ENCODE measurements at places on chromosomes 5 and 9. TPM values are rescaled to one million over a fixed set of nuclear protein-coding genes. Genes with fewer than 3 reads are reported as not detected.

ANAPC2 gene
- total RNA-seq = 57.0 TPM

MUSK gene
- total RNA-seq = not detected

CNTFR gene
- total RNA-seq = not detected

NXNL2 gene
- total RNA-seq = not detected

OXCT1 gene
- total RNA-seq = 117 TPM

SLC36A2 gene
- not detected for total RNA-seq

CCDC187 gene
- total RNA-seq = not detected

SLC6A3 gene
- total RNA-seq = not detected

OR1Q1 gene
- not detected for total RNA-seq

COL23A1 gene
- 0.28 TPM for total RNA-seq

C8G gene
- total RNA-seq = 0.96 TPM

- DNase-seq = no peak
Measured at GRCh38 chr5:81007637-81008027, 47.5 kb downstream of the RASGRF2 start.

DNA sequence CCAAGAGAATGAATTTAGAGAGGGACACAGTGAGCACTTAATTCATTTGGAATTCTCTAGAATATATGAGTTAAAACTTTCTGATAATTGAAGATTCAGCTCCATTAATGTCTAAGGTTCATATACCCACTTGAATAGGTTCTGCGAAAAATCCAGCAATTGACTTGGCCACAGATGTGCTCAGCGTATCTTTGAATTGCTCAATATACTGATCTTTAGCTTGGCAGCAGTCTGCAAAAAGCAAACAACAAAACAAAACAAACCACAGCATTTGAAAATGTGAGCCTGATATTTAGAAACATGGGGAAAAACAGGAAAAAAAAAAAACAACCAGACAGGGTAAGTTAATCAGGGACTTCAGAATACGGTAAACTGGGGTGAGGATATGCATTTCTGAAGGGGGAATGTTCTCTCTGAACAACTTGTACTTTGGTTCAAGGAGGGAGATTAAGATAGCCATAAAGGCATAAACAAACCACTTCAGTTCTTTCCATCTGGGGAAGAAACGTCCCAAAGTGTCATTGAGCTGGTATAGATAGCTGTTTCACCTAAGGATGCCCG, 21.4 kb downstream of the AGXT2 start:
- no peak for DNase-seq

- no peak for DNase-seq
Measured at GRCh38 chr9:109286571-109286977, 34.3 kb downstream of the EPB41L4B start.

DNA sequence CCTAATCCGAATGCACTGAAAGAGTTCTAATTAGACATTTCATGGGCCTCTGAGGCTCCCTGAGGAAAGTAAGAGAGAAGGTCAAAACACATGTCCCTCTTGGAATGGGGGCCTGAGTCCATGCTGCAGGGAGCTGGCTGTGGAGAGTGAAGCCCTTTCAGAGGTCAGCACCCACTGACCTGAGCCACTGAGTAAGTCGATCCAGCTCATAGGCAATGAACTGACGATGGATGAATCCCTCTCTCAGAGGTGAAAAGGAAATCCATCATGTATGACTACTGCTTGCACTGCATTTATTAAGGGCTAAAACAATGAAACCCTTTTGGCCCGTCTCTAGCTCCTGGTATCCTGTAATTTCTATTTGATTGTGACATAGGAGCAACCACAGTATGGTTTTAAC, 288.9 kb upstream of the VLDLR start:
- no peak for DNase-seq

DNA sequence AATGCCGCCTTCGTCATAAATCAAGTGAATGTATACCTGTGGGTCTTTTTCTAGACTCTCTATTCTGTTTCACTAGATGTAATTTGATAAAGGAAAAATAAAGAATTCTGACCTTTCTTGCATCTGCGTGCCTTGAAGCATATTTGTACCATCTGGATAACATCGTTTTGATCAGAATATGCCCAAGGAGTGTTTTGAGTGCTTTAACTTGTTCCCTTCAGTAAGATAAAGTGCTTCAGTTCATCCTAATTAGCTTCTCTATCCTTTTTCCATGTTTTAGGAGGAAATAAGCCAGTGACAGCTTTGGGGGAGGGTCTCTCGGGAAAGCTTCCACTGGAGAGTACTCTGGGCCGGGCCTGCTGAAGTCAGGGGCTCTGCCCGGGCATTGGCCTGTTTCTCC, 113.5 kb upstream of the DAP start:
- DNase-seq = no peak

DNA sequence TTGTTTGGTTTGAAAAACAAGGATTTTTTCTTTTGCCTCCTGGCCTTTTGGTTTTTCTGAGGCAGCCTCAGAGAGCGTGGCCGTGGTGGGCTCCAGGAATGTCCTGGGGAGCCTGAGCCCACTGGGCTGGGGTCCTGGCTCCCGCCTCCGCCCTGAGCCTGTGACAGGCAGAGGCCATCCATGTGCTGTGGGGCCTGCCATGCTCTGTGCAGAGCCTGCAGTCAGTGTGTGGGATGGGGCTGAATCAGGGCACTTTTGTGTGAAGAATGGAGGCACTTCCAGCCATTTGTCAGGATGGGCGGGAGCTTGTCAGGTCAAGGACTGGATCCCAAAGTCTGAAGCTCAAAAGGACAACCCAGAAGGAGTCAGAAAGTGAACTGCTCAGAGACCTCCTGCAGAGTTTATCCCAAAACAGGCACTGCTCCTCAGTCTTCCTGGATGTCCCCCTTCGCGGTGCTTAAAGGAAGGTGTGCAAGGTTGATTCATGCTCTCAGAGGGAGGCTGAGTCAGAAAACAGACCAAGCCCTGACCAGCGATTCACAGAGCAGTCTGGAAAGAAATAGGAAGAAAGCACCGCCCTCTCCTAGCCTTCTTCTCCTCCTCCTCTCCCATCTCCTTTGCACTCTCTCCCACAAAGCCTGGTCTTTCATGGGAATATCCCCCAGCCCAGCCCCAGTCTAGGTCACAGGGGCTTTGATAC, 53.2 kb downstream of the MVB12B start:
- no peak for DNase-seq

DNA sequence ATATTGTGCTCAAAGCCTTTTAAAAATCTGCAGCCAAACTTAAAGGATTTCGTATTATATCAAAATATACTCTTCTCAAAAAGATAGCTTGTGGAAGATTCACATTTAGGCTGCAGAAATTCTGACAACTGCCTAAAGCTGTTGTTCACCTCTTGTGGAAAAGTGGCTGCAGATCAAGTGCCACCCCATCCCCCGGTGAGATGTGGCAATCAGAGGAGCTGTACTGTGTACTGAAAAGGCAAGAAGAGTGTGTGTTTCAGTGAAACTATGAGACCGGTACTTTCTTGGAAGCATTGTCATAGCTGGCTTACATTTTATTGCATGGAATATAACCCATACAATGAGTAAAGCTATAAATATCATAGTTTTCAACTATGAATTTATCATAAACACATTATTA, 64.3 kb downstream of the CDH18 start:
- DNase-seq = no peak

GRCh38 chr5:103271570-103272289, 13.2 kb downstream of the MACIR start:
- no peak for DNase-seq

DNA sequence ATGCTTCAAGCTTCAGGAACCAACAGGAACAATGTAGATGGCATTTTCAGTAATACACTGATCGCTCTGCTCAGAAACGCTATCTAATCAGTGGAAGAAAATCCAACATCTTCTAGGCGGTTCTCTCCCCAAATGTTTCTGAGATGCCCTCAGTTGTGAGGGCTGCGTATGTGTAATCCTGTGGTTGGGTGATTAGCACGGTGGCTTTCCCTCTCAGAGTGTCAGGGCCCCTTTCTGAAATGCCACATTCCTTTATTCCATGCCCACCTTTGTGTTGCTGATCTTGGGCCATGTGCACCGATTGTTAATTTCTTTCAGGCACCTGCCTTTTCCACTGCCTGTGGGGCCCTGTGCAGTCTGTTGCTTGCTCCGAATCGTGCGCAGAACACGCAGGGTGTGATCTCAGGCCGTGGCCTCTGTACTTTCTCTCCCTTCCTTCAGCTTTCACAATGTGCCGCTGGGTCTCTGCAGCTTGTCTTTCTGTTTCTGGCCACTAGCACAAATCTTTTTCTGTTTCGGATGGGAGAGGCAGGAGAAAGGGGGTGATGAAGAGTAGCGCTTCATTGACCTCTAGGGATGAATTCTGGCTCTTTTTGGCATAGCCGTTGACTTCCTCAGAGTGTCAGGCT, 324.0 kb downstream of the PARP8 start:
- no peak for DNase-seq

- DNase-seq = no peak
Measured at GRCh38 chr5:53211799-53212198, 102.2 kb upstream of the MOCS2 start.

- no peak for DNase-seq
Measured at GRCh38 chr9:131622523-131622922, 77.2 kb downstream of the PRRT1B start.

DNA sequence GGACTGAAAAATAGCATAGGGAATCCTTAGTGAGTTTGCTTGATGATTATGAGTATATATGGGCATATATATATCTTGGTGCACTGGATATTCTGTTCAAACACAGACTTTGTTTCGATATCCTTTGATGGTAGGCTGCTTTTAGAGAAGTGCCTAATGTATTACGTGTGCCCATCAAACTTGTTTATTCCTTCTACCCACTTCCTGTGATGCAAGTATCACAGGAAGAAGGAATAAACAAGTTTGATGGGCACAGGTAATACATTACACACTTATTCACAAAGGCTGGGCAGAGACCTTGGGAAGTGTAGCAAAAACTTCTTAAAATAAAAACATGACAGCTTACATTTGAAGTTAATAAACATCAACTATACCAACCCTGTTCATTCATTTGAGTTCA, 364.2 kb downstream of the CHSY3 start:
- no peak for DNase-seq

- no peak for DNase-seq
Measured at GRCh38 chr5:34667705-34668104, 11.6 kb downstream of the RAI14 start.

DNA sequence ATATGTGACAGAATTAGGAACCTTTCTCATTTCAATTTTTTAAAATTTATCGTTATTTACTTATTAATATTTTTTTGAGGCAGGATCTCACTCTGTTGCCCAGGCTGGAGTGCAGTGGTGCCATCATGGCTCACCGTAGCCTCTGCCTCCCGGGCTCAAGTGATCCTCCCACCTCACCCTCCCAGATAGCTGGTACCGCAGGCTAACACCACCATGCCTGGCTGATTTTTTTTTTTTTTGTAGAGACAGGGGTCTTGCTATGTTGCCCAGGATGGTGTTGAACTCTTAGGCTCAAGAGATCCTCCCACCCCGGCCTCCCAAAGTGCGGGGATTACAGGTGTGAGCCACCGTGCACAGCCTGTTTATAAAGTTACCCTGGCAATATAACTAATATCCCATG, 275.2 kb downstream of the AOPEP start:
- no peak for DNase-seq

DNA sequence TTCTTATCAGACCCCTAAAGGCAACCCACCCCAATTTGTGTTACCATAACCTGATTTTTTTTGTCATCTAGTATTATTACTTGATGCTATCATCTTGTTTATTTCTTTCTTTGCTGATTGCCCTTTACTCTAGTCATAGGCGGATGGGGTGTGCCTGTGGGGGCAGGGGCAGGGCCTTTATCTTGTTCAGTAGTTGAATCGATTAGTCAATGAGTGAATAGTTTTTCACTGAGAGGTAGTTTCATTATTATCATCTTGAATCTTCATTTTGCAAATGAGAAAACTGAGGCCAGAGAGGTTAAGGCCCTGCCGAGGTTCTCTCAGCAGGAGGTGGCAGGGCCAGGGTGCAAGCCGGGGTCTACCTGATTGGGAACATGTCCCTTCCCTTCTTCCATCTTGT, 9.4 kb upstream of the GM2A start:
- DNase-seq = no peak

GRCh38 chr9:84846906-84847305, 177.4 kb downstream of the NTRK2 start:
- no peak for DNase-seq

Data from CD8-positive, alpha-beta memory T cell (primary cell).